ENCODE measurements at places on chromosomes 11 and 22.

- no peak for DNase-seq
Measured at GRCh38 chr22:31604746-31605705, 57.0 kb downstream of the PISD start.

- DNase-seq: no peak
Measured at GRCh38 chr11:41494716-41495115, 35.3 kb upstream of the LRRC4C start.

DNA sequence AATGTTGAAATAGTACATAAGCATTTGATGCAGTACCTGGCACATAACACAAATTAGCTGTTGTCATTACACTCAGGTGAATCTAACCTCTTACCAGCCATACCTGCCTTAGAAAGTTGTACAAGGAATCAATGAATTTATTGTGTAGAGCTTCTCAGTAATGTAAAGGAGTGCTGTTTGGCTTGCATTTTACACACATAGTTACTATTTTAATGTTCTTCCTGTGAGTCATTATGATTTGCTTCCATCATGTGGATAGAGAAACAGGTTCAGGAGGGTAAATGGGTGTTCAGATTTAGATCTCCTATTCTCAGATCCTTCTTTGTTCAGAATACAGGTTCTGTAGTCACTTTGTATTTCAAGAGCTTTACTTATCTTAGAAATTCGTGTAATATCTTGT, 27.6 kb upstream of the RCE1 start:
- no peak for DNase-seq

DNA sequence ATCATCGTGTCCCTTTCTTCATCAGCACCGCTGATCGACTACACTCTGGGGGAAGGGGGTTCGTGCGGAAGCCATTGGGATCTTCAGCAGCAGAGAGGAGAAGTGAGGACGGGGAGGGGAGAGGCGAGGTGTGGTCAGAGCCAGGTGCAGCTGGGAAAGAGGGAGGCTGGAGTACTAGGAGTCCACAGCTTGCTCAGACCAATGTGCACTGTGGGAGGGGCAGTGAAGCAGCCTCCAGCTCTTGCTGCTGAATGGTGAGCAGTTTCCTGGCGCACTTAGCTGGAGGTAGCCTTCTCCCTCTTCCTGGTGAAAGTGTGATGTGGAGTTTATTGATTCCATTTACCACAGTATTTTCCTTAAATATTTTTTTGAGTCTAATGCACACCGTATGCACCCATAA, 99.0 kb upstream of the NECTIN1 start:
- DNase-seq: no peak

GRCh38 chr11:70290361-70291065, 20.0 kb downstream of the PPFIA1 start:
- no peak for DNase-seq

GRCh38 chr22:42752912-42753311, 32.2 kb upstream of the A4GALT start:
- DNase-seq: no peak

GRCh38 chr11:61609980-61610366, 29.1 kb upstream of the SYT7 start:
- no peak for DNase-seq

GRCh38 chr11:2149864-2150847, 10.9 kb downstream of the INS start:
- no peak for DNase-seq

GRCh38 chr11:93694109-93694508, 32.6 kb downstream of the CEP295 start:
- no peak for DNase-seq

DNA sequence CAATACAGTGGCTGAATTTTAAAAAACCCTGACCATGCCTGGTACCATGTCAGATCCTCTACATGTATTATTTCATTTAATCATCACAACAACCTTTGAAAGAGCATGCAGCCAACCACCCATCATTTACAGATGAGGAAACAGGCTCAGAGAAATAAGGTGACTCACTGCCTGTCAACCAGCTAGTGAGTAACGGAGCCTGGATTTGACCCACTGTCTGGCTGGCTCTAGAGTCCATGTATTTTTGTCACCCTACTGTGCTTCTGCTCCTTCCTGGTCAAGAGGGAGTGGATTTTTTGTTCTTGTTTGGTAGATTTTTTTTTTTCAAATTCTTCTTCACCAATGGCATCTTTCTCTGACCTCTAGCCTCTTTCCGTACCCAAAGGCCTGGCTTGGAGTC, 77.4 kb downstream of the CWC15 start:
- no peak for DNase-seq

DNA sequence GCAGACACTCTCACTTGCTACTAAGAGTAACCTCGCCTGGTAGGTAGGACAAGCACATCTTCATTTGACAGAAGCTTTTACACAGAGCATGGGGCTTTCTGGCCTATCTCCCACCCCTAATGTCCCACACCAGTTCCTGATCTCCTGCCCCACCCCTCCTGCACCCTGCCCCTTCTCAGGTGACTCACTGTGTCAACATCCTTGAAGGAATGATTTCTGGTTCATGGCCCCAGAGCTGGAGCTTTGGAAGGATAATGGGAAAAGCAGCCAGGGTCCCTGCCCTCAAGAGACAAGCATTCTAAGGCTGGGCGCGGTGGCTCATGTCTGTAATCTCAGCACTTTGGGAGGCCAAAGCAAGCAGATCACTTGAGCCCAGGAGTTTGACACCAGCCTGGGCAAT, 47.2 kb downstream of the LRFN4 start:
- DNase-seq: no peak
